ENCODE measurements at places on chromosomes 7 and 10.

DNA sequence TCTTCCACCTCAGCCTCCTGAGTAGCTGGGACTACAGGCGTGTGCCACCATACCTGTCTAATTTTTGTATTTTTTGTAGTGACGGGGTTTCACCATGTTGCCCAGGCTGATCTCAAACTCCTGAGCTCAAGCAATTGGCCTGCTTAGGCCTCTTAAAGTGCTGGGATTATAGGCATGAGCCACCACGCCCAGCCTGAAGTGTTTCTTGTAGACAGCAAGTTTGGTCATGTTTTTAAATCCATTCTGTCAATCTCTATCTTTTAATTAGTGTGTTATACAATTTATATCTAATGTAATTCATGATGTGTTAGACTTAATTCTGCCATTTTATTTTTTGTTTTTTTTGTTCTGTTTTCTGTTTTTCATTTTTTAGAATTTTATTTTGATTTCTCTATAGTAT lies 17.2 kb upstream of the MXI1 start:
- DNase-seq: no peak

DNA sequence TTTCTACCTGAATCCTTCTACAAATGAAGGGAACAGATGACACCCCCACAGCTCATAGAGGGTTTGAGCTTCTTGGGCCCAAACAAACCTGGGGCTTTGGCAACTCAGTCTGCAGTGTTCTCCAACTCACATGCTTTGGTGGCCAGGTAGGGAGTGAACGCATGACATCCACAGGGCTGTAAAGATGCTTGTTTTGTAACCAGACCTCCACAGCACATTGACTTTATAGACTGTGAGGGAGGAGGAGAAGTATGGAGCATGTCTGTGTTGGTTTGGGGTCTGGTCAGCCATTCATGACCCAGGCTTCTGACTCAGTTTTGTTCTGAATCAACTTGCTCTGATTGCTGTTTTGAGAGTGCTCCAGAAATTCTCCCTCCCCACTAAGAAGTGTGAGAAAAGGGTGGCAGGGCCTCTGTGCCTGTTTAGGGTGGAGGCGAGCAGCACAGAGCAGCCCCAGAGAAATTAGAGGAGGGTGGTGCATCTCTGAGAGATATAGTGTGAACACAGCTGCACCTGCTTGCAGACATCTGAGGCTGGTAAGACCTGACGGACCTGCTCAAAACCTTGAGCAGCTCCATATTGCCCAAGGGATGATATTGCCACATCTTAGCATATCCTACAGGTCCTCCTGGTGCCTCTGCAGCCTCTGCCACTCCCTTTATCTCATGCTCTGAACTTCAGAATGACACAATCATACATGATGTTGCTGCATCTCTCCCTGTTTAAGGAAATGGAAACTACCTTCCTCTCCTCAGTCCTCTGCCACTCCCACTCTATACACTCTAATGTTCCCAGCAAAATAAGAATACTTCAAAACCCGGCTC lies 287.7 kb downstream of the ABCA13 start:
- DNase-seq: no peak

DNA sequence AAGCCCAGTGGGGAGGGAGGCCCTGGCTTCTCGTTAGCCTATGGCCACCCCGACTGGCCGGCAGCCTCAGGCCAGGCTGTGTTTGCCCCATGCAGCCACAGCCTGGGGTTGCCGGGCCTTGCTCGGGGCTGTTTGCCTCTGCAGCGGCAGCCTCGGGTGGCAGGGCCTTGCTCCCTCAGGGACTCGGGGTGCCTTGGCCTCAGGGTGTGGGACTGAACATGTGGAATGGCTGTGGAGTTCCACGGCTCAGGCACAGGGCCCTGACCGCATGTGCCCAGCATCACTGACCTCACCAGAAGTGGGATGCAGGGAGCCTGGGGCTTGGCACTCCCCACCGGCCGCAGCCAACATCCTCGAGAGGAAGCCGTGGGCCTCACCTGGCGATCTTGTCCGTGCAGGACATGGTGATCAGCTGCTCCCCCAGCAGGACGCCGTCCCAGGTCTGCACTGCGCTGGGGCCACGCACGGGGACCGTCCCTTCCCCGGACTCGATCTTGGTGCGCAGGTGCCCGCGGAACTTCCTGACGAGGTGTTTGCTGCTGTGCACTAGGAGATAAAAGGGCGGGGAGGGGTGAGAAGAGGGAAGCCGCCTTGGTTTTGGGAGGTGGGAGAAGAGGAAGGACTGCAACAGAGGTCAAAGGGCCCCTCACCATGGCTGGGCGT lies 160.5 kb downstream of the WDR37 start:
- no peak for DNase-seq

- no peak for DNase-seq
Measured at GRCh38 chr10:113056030-113056429, 106.0 kb downstream of the TCF7L2 start.

- DNase-seq: no peak
Measured at GRCh38 chr7:130655286-130655685, 13.3 kb downstream of the COPG2 start.

- no peak for DNase-seq
Measured at GRCh38 chr10:35184527-35185171, 58.0 kb downstream of the CREM start.

DNA sequence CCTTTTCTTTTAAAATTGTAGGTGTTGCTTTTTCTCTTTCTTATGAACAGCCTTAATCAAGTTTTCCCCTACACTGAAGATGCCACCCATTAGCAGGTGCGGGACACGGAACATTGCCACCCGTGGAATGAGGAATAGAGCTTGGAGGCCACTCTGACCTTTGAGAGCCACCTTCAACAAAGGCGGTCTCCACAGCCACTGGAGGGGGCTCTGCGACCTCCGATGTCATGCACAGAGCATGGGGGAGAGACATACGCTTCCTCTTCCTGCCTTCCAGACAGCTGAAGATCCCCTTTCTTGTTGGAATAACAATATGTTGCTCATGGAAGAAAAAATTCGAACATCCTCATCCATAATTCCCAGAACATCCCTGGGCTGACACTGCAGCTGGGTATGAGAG lies 39.1 kb downstream of the ADARB2 start:
- no peak for DNase-seq

GRCh38 chr10:78188446-78188845 lies 154.8 kb downstream of the RPS24 start:
- DNase-seq: no peak

Data from NCI-H524 treated with DMSO at 0.1 percent for 48 hours (cell line).